Activated naive CD8-positive, alpha-beta T cell treated with anti-CD3 and anti-CD28 coated beads for 36 hours (primary cell): ENCODE measurements at places on chromosomes 1 and 21. TPM values are rescaled to one million over a fixed set of nuclear protein-coding genes. Genes with fewer than 3 reads are reported as not detected.

GRCh38 chr1:215488850-215489249, 78.3 kb upstream of the KCTD3 start:
- H3K27ac ChIP-seq: no peak overlapping the region
- no peaks in the 10 kb centered on the region for H3K4me1 ChIP-seq
- H3K27me3 ChIP-seq: no peaks in the 10 kb centered on the region
- H3K4me3 ChIP-seq: no peak overlapping the region
- H3K36me3 ChIP-seq: no peaks in the 10 kb centered on the region

DPT gene
- not detected for total RNA-seq

DNA sequence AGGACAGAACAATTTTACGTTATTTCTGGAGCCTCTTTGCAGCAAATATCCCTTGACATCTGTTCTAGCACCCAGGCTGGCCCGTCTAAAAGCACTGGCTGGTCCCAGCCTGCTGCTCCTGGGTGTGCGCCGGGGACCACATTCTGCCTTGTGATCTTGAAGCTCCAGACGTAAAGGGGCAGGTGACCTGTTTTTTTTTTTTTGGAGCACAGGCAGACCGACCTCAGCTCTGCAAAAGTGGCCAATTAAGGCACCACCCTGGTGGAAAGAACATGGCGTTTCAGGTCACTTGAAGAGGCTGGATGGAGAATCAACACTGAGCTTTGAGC, 13.8 kb upstream of the CAMTA1 start:
- no peaks in the 10 kb centered on the region for H3K36me3 ChIP-seq
- no peak for DNase-seq
- no peak overlapping the region for H3K4me3 ChIP-seq
- H3K4me1 ChIP-seq: peaks cover 2% of the 10 kb centered on the region
- H3K27me3 ChIP-seq: peaks cover 8% of the 10 kb centered on the region

- H3K27me3 ChIP-seq: no peaks in the 10 kb centered on the region
- H3K4me1 ChIP-seq: no peaks in the 10 kb centered on the region
- no peak for DNase-seq
- H3K36me3 ChIP-seq: no peaks in the 10 kb centered on the region
- no peak overlapping the region for H3K4me3 ChIP-seq
Observed at GRCh38 chr1:193741228-193741627, 554.8 kb upstream of the B3GALT2 start.

DNA sequence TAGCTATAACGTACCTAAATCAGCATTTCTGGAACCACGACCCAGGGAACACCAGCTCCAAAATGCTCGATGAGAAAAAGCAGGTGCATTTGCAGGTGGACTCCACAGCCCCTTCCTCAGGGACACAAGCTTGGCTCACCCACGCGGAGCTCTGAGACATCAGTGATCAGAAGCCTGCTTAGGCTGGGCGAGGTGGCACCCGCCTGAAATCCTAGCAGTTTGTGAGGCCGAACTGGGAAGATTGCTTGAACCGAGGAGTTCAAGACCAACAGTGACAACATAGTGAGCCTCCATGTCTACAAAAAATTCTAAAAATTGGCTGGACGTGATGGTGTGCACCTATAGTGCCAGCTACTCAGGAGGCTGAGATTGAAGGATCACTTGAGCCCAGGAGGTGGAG, 2.5 kb upstream of the TSPEAR start:
- no peaks in the 10 kb centered on the region for H3K36me3 ChIP-seq
- H3K4me3 ChIP-seq: no peak overlapping the region
- peaks cover 25% of the 10 kb centered on the region for H3K4me1 ChIP-seq
- peaks cover 61% of the 10 kb centered on the region for H3K27me3 ChIP-seq

CHRNB2 gene
- not detected for total RNA-seq

ANKRD35 gene
- total RNA-seq: 0.64 TPM

- no peak overlapping the region for H3K27ac ChIP-seq
- peaks cover 20% of the 10 kb centered on the region for H3K4me1 ChIP-seq
- peaks cover 3% of the 10 kb centered on the region for H3K36me3 ChIP-seq
- no peak overlapping the region for H3K4me3 ChIP-seq
Observed at GRCh38 chr1:53294061-53294460, 33.8 kb downstream of the LRP8 start.

KCNE2 gene
- total RNA-seq: not detected

GRCh38 chr1:56992318-56993125, 26.7 kb upstream of the C8B start:
- DNase-seq: no peak
- H3K27ac ChIP-seq: no peak overlapping the region
- H3K27me3 ChIP-seq: peaks cover 12% of the 10 kb centered on the region

- DNase-seq: no peak
- H3K4me3 ChIP-seq: no peak overlapping the region
- peaks cover 1% of the 10 kb centered on the region for H3K4me1 ChIP-seq
- no peaks in the 10 kb centered on the region for H3K27me3 ChIP-seq
- no peaks in the 10 kb centered on the region for H3K36me3 ChIP-seq
Observed at GRCh38 chr1:232445361-232446106, 184.4 kb downstream of the SIPA1L2 start.

OLFM3 gene
- total RNA-seq: not detected

GRCh38 chr1:171585715-171586114, 36.3 kb upstream of the MYOCOS start:
- H3K36me3 ChIP-seq: peaks cover 33% of the 10 kb centered on the region
- peaks cover 34% of the 10 kb centered on the region for H3K4me1 ChIP-seq
- no peak for DNase-seq

DNA sequence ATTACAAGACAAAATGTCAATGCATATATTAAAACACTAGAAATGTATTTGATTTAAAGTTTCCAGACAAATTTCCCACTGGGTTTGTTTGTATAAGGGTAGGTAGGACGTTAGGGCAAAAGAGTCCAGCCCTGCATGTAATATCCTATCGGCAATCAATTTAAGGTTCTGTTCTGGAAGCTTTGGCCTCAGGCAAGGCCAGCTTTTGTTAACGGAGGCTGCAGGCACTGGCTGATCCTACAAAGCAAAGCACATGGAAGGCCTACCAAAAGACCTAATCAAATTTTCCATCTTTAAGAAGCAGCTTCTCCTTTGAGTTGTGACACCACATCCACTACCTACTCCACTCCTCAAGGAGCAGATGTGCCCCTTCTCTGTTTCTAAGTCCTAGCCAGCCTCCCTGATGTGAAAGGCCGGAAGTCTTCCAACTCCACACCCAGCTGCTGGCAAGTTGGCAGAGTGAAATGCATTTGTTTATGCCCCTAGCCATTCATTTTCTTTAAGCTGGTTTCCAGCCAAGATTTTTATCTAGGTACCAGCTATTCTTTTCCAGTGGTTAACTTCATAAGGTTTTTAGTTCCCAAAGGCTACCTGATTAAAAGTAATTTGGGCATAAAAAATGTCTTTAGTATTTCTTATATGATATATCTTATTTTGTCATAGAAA, 452.6 kb downstream of the PTBP2 start:
- no peak overlapping the region for H3K27ac ChIP-seq
- no peaks in the 10 kb centered on the region for H3K27me3 ChIP-seq
- no peaks in the 10 kb centered on the region for H3K4me1 ChIP-seq
- H3K36me3 ChIP-seq: peaks cover 2% of the 10 kb centered on the region
- H3K4me3 ChIP-seq: no peak overlapping the region

HSD11B1 gene
- not detected for total RNA-seq

SIK1 gene
- 9.0 TPM for total RNA-seq

DNA sequence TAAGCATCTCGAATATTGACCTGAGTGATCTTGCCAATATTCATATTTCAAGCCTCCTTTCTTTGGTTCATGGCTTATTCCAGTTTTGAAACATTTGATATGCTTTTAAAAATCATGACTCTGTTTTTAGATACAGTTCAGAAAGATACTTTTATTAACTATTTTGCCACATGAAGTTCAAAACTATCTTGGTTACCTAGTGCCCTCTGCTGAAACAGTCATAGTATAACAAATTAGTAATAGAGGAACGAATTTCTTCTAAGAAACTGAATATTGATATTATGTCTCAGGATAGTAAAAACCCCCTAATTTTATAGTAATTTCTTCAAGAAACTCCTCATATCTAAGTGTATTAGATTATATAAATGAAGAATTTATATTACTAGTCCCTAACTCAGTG, 52.6 kb upstream of the RC3H1 start:
- no peak for DNase-seq
- no peaks in the 10 kb centered on the region for H3K4me1 ChIP-seq
- no peak overlapping the region for H3K4me3 ChIP-seq
- H3K27me3 ChIP-seq: peaks cover 5% of the 10 kb centered on the region

KIAA0040 gene
- 26.4 TPM for total RNA-seq

- H3K27me3 ChIP-seq: no peaks in the 10 kb centered on the region
- H3K27ac ChIP-seq: no peak overlapping the region
- H3K36me3 ChIP-seq: no peaks in the 10 kb centered on the region
- DNase-seq: no peak
- H3K4me3 ChIP-seq: no peak overlapping the region
Observed at GRCh38 chr1:211735208-211736170, 60.1 kb upstream of the NEK2 start.

- H3K4me3 ChIP-seq: no peak overlapping the region
- no peak overlapping the region for H3K27ac ChIP-seq
- peaks cover 2% of the 10 kb centered on the region for H3K4me1 ChIP-seq
- no peaks in the 10 kb centered on the region for H3K27me3 ChIP-seq
Observed at GRCh38 chr1:93331412-93331811, 14.3 kb upstream of the DR1 start.

GRCh38 chr1:162291000-162291399, 85.7 kb downstream of the SPATA46 start:
- peaks cover 12% of the 10 kb centered on the region for H3K27me3 ChIP-seq
- H3K36me3 ChIP-seq: no peaks in the 10 kb centered on the region
- DNase-seq: no peak
- no peak overlapping the region for H3K4me3 ChIP-seq
